ENCODE measurements at places on chromosomes 11 and 22. TPM values are rescaled to one million over a fixed set of nuclear protein-coding genes. Genes with fewer than 3 reads are reported as not detected.

DNA sequence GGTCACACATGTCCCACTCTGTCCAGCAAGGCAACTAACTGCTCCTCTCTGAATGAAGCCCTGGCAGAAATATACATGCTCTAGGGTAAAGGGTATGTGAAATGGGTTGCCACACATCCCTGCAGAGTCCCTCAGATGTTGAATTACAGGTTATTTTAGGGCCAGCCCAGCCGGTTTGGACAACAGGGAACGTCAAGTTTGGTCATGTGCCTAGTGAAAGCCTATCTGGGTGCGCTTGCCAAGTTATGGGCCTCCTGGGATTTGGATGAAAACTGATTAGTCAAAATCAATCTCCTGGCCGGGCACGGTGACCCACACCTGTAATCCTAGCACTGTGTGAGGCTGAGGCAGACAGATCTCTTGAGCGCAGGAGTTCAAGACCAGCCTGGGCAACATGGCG, 10.4 kb downstream of the AP1B1 start:
- no peak overlapping the region for H3K4me3 ChIP-seq
- no peak for DNase-seq
- H3K27me3 ChIP-seq: no peaks in the 10 kb centered on the region
- peaks cover 4% of the 10 kb centered on the region for H3K36me3 ChIP-seq
- H3K4me1 ChIP-seq: no peaks in the 10 kb centered on the region
- no peak overlapping the region for H3K27ac ChIP-seq

DNA sequence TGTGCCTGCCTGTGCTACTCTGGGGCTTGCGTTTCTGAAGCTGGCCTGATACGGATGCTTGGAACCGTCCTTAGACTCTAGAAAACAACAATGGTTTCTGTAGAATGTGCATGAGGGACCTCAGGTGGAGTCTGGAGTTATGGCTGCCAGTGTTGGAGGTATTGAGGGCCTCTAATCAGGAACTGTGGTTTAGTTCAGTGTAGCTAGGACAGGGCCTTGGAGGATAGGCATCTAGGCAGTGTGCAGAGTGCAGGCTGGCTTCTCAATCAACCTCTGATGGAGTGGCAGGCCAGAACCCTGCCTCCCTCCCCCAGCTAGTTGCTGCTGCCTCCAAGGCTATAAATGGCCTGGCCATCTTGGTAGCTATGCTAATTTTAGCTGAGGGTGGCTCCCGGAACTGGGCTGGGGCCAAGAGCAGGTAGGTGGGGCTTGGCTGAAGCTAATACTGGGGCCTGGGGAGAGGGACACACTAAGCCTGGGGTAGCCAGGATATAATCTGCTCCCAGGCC, 4.0 kb downstream of the STIM1 start:
- DNase-seq: no peak
- H3K4me1 ChIP-seq: peaks cover 18% of the 10 kb centered on the region
- H3K27me3 ChIP-seq: no peaks in the 10 kb centered on the region
- H3K36me3 ChIP-seq: no peaks in the 10 kb centered on the region

DNA sequence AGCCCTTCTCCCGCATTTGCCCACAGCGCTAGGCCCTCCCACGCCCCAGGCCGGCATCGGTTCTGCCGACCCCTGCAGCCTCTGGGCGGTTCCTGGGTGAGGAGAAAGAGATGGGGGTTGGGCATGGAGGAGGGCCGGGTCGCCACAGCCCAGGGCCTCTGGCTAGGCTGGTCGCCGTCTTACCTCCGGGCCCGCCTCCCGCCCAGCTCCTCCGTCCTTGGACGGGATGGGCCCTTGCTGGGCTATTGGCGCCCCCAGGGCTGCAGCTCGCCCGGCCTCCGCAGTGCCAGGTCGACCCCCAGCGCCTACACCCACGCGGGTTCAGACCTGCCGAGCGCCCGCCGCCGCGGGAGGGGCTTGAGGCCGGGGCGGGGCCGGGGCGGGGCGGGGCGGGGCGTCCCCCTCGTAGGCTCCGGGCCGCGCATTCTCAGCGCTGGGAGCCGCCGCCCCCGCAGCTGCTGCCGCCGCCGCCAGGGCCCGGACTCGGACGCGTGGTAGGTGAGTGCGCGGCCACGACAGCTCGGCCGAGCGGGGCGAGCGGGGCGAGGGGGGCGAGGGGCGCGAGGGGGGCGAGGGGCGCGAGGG, at the start of gene CD151:
Gene CD151 (plus strand): TSS at position 424 of the 585 bp plus-strand sequence. CDS start 3,118 bp downstream, outside the sequence.
- no peaks in the 10 kb centered on the region for H3K36me3 ChIP-seq
- H3K4me1 ChIP-seq: no peaks in the 10 kb centered on the region

The CHRM1 gene
- total RNA-seq: not detected

DNA sequence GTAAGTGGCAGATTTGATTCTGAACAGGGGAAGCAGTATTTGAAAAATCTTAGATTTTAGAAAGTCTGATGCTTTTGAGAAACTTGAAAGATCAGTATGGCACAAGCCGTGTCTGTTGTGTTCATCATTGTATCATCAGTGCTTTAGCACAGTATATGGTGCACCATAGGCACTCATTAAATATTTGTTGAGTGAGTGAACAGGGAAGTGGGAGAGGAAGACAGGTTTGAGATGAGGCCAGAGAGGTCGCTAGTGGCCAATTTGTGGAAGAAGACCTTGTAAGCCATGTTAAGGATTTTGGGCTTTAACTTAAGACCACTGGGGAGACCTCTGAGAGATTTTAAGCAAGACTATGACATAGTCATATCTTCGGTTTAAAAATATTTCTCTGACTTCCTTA, 12.9 kb downstream of the CHEK1 start:
- no peaks in the 10 kb centered on the region for H3K27me3 ChIP-seq
- no peak overlapping the region for H3K27ac ChIP-seq
- peaks cover 22% of the 10 kb centered on the region for H3K36me3 ChIP-seq
- H3K4me1 ChIP-seq: no peaks in the 10 kb centered on the region
- no peak overlapping the region for H3K4me3 ChIP-seq

DNA sequence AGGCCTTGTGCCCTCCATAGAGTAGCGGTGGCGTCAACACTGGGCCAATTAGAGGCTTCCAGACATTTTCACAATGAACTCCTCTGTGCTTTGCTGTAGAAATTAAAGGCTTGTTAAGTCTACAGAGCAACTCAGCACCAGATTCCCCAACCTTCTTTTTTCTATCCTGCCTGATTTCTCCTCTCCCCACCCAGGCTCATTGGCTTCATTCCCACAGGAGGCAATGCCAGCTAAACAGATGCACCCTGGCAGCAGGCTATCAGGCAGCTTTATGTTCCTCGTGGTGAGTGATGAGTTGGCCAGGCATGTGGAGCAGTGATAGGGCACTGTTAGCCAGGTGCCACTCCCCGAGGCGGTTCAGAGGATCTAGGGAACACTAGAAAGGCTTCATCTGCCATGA, 4.8 kb downstream of the DIXDC1 start:
- H3K4me1 ChIP-seq: peaks cover 9% of the 10 kb centered on the region
- H3K27me3 ChIP-seq: no peaks in the 10 kb centered on the region

GRCh38 chr22:36171941-36172340, 11.4 kb upstream of the APOL3 start:
- no peaks in the 10 kb centered on the region for H3K4me1 ChIP-seq
- no peak overlapping the region for H3K4me3 ChIP-seq
- H3K27ac ChIP-seq: no peak overlapping the region

GRCh38 chr11:2212411-2213251, 41.0 kb upstream of the TH start:
- no peaks in the 10 kb centered on the region for H3K36me3 ChIP-seq
- H3K4me3 ChIP-seq: no peak overlapping the region
- peaks cover 11% of the 10 kb centered on the region for H3K4me1 ChIP-seq
- H3K27ac ChIP-seq: no peak overlapping the region

DNA sequence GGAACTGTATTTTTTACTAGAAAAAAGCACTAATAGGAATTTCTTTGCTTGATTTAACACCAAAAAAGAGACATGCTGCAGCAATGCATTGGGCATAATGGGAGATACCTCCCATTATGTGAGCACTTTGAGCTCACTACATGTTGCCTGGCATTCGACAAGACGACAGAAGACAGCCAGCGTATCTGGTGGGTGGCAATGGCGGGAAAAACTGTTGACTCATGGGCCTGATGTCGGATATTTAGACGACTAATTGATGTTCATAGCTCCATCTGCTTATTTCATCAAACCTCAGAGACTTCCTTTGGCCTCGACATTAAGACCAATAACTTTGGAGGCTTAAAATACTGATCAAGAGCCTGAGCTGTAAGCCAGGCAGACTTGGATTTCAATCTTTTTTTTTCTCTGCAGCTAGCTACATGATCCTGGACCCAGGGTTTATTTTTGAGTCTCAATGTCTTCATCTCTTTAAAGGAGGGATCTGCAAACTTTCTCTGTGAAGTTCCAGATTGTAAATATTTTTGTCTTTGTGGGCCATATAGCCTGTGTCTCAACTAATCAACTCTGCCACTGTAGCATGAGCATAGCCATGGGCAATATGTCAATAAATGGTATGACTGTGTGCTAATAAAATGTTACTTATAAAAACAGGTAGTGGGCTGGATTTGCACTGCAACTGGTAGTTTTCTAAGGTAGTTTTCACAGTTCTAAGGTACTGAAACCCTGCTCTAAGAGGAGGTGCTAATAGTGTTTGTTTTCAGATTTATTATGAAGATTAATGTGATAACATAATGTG, 375.1 kb downstream of the METTL15 start:
- no peak overlapping the region for H3K27ac ChIP-seq
- H3K36me3 ChIP-seq: no peaks in the 10 kb centered on the region
- H3K4me3 ChIP-seq: no peak overlapping the region
- no peaks in the 10 kb centered on the region for H3K4me1 ChIP-seq

GRCh38 chr11:78158987-78159652, 19.7 kb upstream of the ALG8 start:
- no peak overlapping the region for H3K27ac ChIP-seq
- no peaks in the 10 kb centered on the region for H3K4me1 ChIP-seq
- no peaks in the 10 kb centered on the region for H3K27me3 ChIP-seq
- DNase-seq: no peak
- H3K36me3 ChIP-seq: no peaks in the 10 kb centered on the region

The SHANK3 gene
- 6.0 TPM for total RNA-seq

The CHST1 gene
- 3.8 TPM for total RNA-seq

- no peak for DNase-seq
- no peak overlapping the region for H3K27ac ChIP-seq
- H3K4me3 ChIP-seq: no peak overlapping the region
- no peaks in the 10 kb centered on the region for H3K36me3 ChIP-seq
Measured at GRCh38 chr11:28939381-28939780, 831.2 kb downstream of the METTL15 start.

- H3K27ac ChIP-seq: no peak overlapping the region
- no peaks in the 10 kb centered on the region for H3K27me3 ChIP-seq
- no peaks in the 10 kb centered on the region for H3K36me3 ChIP-seq
- no peak overlapping the region for H3K4me3 ChIP-seq
- DNase-seq: no peak
Measured at GRCh38 chr22:44482776-44483175, 15.3 kb downstream of the RTL6 start.

- peaks cover 12% of the 10 kb centered on the region for H3K4me1 ChIP-seq
- H3K27ac ChIP-seq: no peak overlapping the region
- H3K36me3 ChIP-seq: no peaks in the 10 kb centered on the region
- H3K4me3 ChIP-seq: no peak overlapping the region
Measured at GRCh38 chr11:70717936-70718595, 319.7 kb downstream of the CTTN start.

DNA sequence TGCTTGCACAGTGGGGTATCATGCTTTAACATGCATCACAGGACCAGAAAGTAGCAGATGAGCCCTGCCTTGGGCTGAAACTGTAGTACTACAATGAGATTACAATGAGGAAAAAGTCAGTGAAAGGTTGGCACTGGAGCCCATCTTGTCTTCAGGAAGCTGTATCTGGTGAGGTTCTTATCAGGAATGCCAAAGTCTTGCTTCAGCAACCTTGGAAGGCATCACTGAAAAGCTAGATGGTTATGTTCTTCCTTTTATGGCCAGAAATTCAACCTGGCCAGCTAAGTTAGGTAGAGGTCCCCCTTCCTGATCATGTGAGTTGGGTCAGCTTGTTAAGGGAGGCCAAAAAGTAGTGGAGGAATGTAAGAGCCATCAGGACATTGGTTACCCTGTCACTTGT, 254.0 kb upstream of the FAT3 start:
- H3K4me1 ChIP-seq: no peaks in the 10 kb centered on the region
- no peak overlapping the region for H3K27ac ChIP-seq
- no peak for DNase-seq
- no peaks in the 10 kb centered on the region for H3K27me3 ChIP-seq
- no peaks in the 10 kb centered on the region for H3K36me3 ChIP-seq

GRCh38 chr11:65591939-65592857, 3.4 kb downstream of the KCNK7 start:
- H3K27me3 ChIP-seq: peaks cover 18% of the 10 kb centered on the region
- H3K36me3 ChIP-seq: no peaks in the 10 kb centered on the region
- H3K27ac ChIP-seq: no peak overlapping the region
- H3K4me3 ChIP-seq: peak overlapping the region; percentile 43
- H3K4me1 ChIP-seq: peaks cover 3% of the 10 kb centered on the region
- no peak for DNase-seq

GRCh38 chr11:95524314-95525036, 265.1 kb downstream of the FAM76B start:
- no peak for DNase-seq
- H3K27me3 ChIP-seq: no peaks in the 10 kb centered on the region
- no peaks in the 10 kb centered on the region for H3K36me3 ChIP-seq
- H3K4me1 ChIP-seq: no peaks in the 10 kb centered on the region
- no peak overlapping the region for H3K27ac ChIP-seq

- peaks cover 3% of the 10 kb centered on the region for H3K4me1 ChIP-seq
- no peak overlapping the region for H3K27ac ChIP-seq
- peak overlapping the region; percentile 84 for H3K4me3 ChIP-seq
- no peaks in the 10 kb centered on the region for H3K36me3 ChIP-seq
Measured at GRCh38 chr11:73308961-73309919, 1.2 kb downstream of the ARHGEF17 start.

The HTR3A gene
- 6.5 TPM for total RNA-seq

The ADORA2A gene
- 7.1 TPM for total RNA-seq

DNA sequence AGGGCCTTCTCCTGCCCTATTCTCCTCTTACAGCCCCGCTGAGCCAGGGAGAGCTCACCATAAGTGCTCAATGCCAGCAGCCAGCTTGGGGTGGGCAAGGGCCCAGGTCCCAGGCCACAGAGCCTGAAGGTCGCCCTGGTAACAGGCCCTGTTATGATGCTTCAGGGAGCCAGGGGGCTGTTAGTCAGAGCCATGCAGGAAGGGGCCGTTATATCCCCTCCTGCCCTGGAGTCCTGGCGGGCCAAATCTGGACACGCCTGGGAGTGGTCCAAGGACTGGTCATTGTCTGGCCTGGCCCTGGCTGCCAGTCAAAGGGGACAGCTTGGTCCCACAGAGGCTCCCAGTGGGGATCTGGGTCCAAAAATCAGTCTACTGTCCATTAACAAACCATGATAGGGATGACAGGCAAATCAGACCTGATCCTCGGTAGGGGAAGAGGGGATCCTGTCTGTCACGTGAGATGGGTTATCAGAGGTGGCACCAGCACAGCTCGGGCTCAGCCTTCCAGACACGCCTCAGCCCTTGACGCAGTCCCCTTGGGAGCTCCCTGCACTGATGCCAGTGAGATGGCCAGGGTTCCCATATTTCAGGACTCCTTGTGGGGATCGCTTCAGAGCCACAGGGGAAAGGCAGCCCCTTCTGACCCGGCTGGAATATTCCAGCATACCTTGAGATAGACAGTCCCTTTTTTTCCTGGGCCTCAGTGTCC, 55.9 kb downstream of the LRRC32 start:
- H3K27me3 ChIP-seq: no peaks in the 10 kb centered on the region
- peaks cover 3% of the 10 kb centered on the region for H3K4me1 ChIP-seq
- no peaks in the 10 kb centered on the region for H3K36me3 ChIP-seq
- H3K27ac ChIP-seq: no peak overlapping the region

The PTGDR2 gene
- total RNA-seq: not detected
